ENCODE measurements at places on chromosomes 3 and 15.

DNA sequence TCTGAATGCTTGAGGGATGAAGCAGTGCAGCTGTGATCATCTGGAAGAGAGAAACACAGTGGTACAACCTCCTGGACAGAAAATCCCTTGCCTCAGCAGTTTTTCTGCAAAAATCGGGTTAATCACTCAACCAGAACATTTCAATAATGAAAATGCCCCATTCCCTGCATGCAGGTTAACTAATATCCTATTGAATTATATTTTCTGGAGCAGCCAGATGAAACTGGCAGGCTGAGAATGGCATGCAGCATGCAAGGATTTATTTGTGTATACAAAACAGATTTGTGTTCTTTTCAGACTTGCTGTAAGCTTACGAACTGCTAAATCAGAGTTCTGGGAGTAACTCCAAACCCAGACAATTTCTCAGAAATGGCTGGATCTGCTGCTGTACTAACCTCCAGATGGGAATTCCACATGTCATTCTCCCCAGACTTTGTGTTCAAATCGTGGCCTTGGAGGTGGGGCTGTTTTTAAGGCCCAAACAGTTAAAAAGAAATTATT is 39.1 kb downstream of the SLC9A9 start:
- DNase-seq = no peak

GRCh38 chr3:94779699-94780098 is 716.8 kb downstream of the NSUN3 start:
- DNase-seq = no peak

GRCh38 chr15:68471541-68471940 is 39.6 kb upstream of the ITGA11 start:
- no peak for DNase-seq

- no peak for DNase-seq
Observed at GRCh38 chr3:58488967-58489366, 2.9 kb upstream of the KCTD6 start.

DNA sequence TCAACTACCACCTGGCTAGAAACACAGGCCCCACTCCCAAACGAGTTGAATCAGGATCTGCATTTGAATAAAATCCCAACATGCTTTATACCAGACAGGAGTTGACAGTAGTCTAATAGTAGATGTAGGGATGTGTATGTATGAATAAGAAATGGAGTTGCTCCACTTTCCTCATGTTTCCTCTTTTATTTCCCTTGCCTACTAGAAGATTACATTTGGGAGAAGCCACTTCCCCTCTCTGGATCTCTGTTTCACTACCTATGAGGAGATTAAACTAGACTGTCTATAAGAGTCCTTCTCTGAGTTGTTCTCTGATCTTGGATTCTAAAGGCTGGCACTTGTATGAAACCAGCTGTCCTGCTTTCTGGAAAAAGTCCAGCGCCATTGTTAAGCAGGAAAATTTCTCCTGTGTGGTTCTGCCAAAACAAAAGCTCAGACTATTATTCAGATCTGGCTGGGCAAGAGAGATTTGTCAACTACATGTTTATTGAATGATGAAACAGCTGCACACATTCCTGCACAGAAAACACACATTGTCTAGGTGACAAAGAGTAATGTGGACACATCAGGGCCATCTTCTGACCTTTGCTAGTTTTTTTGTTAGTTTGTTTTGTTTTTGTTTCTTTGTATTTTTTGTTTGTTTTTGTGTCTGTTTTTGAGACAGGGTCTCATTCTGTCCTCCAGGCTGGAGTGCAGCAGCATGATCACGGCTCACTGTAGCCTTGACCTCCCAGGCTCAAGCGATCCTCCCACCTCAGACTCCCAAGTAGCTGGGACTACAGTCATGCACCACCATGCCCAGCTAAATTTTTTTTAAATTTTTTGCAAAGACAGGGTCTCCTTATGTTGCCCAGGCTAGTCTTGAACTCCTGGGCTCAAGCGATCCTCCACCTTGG is 29.9 kb downstream of the ACP3 start:
- DNase-seq = no peak

DNA sequence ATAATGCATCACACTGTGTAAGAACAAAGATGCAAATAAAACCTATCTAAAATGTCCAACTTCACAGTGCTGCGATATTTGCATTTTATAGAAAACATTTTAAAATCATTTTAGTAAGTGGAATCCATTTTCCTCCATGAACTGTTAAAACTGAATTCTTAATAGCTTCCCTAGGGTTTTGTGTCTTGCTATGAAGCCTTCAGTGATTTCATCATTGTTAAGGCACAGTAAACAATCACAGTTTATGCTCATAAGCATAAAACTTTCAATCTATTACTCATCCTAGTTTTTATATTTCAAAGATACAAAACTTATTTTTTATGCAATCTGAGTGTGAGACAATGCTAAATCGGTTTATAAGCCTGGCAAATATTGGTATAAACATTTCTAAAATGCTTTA is 509.7 kb downstream of the TUSC7 start:
- DNase-seq = no peak

DNA sequence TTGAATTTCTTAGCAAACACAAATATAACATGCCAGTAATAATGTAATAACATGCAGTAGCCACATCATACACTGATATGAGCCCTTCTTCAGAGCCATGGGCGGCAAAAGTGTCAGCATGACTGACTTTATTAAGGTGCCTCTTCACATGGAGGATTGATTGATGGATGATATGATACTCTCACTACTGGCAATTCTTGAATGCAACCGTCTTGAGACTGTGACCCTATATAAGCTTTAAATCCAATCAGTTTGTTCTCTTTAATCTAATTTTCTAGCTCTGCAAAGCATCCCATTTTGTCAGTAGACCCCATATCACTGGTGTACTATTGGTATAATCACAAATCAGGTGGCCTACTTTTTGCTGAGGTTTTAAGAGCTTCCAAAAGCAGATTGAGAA is 463.7 kb upstream of the ROBO2 start:
- DNase-seq = no peak

- peak; percentile 35 for DNase-seq
Observed at GRCh38 chr3:72347819-72348319, 500.4 kb downstream of the SHQ1 start.

GRCh38 chr3:196603683-196604082 is 35.2 kb downstream of the FBXO45 start:
- no peak for DNase-seq

GRCh38 chr15:79989682-79990081 is 18.7 kb upstream of the BCL2A1 start:
- DNase-seq = no peak

DNA sequence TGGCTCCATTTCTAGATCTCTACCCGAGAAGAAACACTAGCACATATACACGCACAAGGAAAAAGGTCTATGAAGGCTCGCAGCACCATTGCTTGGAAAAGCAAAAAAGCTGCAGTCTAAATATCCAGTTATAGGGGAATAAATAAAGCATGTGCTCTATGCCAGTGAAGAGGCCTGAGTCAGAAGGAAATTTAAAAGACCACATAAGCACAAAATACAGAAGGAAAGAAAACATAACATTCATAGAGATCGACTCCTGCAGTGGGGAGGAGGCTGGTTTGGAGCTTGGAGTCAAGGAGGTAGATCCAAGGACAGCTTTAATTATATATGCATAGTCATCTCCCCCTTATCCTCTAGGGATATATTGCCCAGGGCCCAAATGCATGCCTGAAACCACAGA is 114.4 kb downstream of the PDZRN3 start:
- no peak for DNase-seq

- DNase-seq = no peak
Observed at GRCh38 chr3:171514466-171514865, 54.3 kb upstream of the TNIK start.

DNA sequence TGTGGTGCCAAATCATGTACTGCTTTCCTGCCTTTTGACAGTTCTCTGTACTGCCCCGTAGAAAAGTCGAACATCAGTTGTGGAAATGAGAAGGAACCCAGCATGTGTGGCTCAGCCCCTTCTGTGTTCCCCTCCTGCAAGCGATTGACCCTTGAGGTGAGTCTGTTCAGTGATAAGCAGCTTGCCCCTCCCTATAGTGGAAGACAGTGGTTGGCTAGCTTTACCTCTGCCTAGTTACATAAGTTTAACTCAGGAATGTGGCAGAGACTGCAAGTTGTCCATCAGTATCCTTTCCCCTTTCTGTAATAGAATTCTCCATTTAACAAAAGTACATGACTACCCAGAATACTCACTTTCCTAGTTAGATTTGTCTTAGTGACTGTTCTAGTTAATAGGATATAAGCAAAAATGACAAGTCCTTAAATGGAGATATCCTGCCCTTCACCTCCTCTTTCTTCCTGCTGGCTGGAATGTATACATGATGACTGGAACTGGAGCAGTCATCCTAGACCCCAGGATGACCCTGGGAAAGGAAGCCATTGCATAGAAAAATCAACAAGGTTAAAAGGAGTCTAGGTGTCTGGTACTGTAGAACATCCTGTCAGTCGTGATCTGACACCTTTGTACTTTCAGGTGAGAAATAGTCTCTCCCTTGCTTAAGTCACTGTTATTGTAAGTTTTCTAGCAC is 10.6 kb downstream of the SETMAR start:
- DNase-seq = no peak

DNA sequence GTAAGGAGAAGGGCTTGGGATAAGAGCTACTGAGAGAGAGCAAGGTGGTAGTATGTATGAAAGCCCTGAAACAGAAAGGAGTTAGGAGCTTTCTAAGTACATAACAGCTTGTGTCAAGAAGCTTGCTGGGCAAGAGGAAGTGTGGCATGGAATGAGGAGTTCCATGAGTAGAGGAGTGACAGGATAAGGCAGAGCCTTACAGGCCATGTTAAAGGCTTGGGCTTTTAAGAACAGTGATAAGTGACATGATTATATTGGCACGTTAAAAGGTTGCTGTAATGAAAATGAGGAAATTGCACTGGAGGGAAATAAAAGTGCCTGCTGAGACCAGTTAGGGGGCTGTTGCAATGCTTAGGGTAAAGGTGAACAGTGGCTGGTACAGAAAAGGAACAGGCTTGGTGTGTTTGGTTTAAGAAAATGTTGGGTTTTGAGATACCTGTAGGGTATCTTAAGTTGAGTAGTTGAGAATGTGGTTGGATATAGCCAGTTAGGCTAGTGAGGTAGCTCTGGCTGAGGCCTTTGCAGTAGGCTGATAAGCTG is 49.0 kb downstream of the MEF2A start:
- DNase-seq = no peak

DNA sequence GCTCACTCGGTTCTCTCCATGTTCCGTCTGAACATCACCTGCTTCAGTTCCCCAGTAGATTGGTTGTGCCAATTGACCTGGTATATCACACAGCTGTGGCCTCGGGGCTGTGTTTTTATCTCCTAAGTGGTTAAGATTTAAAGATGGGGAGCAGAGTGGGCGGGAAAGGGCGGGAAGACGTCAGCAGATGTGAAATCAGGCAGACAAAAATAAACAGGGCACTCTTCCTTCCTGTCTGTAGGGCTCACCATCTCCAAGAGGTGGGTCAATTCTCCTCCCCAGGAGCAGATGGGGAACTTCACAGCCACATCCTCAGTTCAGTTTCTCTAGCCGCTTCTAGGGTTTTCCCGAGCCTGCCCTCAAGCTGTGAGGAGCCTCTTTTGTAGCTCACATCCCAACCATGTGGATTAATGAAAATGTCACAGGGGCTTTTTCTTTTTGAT is 26.8 kb upstream of the LIMD1 start:
- peak; percentile 23 for DNase-seq

- peak; percentile 56 for DNase-seq
Observed at GRCh38 chr3:39150803-39151631, 2.4 kb downstream of the CSRNP1 start.

GRCh38 chr15:96076350-96076749 is 254.2 kb upstream of the NR2F2 start:
- DNase-seq = no peak

GRCh38 chr3:56855856-56856512 is 54.2 kb upstream of the ARHGEF3 start:
- DNase-seq = peak; percentile 30

GRCh38 chr3:98038876-98039275 is 3.8 kb upstream of the GABRR3 start:
- no peak for DNase-seq

- no peak for DNase-seq
Observed at GRCh38 chr3:76582098-76582497, 457.8 kb upstream of the ROBO2 start.

DNA sequence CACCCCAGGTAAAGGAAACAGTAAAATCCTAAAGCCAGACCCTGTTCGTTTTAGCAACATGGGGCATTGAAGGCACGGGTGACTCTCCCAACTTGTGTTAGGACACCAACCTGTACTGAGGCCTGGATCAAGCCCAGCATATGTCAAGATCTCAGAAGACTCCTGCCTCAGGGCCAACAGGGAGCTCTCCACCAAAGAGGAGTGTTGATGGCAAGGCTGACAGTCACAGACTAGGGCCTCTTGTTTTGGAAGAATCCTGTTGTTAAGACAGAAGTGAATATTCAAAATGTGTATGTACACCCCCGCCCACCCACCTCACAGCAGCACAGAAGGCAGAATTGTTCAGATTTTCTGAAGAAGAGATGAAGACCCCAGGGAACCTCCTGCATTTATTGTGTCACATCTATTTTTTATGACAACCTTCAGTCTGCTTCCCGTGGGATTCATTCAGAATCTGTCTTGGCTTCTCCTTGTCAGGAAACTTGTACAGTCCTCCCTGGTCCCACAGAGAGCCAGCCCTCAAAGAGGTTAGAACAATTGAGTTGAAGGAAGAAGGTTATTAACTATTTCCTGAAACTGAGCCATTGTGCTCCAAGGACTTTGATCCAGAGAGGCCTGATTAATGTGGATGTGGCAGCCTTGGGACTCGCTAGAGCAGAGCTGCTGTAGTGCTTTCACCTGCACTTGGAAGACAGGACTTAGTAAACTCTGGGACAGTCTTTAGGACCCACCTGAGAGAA is 61.7 kb upstream of the PLXNA1 start:
- DNase-seq = no peak

GRCh38 chr3:46860810-46861604 is 2.2 kb downstream of the MYL3 start:
- no peak for DNase-seq

DNA sequence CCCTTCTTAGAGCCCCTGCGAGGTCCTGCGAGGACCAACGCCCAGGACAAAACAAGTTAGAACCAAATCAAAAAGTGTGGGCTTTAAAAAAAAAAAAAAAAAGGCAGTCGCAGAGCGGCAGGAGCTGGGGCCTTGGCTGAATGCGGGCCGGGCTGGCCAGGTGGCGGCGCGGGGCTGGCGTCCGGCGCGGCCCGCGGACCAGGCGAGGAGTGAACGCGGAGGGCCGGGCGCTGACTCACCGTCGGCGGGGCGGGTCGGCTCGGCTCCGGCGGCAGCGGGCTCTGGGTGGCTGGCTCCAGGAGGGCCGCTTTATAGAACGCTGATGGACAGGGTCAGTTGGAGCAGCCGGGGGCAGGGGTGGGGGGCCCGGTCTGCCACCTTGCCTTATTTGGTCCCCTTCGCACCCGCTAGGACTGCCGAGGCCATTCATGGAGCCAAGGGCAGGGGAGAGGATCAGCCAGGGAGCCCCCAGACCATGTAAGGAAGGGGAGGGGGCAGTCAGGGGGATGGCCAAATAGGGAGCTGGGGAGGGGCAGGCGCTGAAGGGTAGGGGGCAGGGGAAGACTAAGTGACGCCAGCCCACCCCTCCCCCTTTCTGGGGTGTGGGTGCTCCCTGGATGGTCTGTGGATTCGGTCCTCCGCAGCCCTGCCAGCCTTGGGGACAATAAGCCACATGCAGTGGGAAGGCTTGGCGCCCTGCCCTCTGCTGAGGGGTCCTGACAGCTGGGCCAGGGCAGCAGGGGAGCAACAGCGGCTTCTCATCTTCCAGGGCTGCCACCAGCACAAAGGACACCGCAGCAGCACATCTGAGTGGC is at the start of gene ACTC1:
ACTC1 (minus strand) TSS at position 283 of the 815 bp plus-strand sequence. CDS start 741 bp downstream, outside the sequence.
- no peak for DNase-seq

- no peak for DNase-seq
Observed at GRCh38 chr15:76433798-76434400, 97.3 kb downstream of the ISL2 start.
